Cardiac fibroblast (primary cell): ENCODE measurements at places on chromosomes 1 and 21.

- DNase-seq = no peak
Measured at GRCh38 chr1:19884312-19884711, 2.1 kb downstream of the OTUD3 start.

DNA sequence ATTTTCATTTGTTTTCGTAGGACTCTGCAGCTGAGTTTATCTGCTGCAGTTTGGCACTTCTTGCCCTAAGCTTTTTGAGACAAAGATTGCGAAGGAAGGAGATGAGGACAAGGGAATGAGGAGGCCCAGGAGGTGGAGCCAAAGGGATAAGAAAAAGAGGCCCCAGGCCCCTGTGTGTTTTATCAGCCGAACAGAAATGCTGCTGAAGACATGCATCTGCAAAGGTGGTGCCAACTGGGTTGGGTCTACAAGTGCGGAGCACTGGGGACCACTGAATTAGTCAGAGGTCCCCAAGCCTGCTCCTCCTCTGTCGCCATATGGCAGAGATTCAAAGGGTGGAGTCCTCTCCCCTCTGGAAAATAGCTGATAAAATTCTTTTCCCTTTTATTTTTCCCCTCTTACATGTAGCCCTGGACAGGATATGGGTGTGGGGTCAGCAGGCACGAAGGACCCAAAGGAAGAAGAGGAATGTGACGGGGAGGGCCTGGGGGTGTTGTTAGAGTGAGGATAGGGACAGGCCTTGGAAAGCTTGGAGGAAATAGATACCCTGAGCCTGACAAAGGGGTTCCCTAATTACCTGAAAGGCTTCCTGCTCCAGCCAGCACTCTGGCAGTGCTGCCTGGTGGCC lies 2.7 kb downstream of the CD34 start:
- no peak for DNase-seq

DNA sequence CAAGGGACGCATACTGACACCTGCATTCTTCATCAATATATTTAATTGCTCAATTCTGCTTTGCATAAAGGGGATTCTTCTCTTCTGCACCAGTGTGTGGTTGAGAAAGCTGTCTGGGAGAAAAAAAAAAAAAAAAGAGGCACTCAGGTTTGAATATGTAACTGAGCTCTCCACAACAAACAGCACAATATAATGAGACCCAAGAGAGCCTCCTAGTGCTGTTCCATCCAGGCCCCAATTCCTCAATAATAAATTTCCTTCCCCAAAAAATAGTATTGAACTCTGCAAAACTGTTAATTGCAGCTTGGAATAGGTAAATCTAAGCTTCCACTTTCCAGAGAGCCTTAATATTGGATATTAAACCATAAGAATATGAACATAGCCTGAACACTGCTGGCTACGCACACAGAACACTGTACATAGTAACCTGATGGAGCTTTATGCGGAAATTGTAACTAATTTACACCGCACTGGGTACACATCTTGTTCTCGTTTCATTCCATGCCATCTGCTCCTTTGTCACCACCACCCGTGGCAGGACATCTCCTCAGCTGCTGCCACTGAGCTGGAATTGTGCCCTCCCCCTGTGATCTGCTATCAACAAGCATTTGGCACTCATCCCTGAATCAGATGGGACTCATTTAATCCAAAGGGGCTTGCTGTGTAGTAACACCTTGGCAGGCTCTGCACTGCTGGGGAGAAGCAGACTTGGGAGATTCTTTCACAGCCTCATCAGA lies 272.0 kb downstream of the HHIPL2 start:
- DNase-seq = no peak

DNA sequence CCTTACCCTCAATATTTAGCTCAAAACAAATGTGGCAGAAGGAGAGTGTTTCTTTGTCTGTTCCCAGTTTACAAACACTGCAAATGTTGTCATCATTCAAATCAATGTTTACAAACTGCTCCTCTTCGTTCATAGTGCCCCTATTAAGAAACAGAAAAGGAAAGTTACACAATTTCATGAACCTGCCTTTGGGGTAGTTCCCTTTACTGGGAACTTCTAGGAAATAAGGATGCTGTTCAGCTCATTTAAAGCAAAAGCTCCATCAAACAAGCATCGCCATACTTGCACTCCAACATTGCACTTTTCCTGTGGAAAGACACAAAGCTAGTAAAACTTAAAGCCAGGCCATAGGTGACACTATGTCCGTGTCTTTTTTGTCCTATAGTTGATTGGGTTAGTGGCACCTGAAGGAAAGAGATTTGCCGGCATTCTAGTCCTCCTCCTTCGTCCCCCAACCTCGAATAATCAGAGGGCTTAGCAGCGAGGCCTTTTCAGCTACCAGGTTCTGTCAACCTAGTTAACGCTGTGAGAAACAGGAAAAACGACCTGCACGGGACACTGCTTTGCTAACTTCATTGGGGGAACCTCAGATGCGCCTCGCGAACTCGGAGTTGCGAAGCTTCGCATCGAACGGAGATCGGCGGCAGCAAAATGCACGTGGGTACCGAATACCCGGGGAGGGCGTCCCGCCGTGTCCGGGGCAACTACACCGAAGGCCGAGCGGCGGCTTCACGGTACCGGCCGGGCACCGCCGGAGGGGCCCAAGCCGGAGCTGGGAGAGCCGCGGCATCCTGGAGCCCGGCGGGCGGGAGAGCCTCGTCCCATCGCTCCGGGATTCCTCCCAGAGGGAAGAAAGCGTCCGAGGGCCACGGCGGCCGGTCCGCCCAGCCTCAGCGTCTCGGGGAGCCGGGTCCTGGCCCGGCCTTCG lies 706 bp downstream of the C21orf91 start:
- DNase-seq = peak; percentile 42

DNA sequence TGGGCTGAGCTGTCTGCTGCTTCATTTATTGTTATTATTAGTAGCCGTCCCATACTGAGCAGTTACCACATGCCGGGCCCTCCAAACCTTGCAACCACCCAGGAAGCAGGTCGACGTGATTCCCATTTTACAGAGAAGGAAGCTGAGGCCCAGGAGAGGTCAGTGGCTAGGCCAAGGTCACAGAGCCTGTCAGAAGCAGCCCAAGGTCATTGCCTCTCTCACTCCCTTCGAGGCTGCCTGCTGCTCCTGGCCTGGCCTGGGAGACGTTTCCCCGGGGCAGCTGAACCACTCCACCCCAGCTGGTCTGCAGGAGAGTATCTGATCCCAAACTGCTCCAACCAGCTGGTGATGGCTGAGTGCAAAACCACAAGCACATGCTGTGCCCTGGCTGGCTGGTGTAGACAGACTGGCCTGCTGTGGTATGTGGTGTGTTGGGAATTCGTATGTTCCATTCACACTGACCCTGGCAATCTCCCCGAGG lies 6.5 kb downstream of the PADI4 start:
- no peak for DNase-seq

- DNase-seq = no peak
Measured at GRCh38 chr1:12519693-12520364, 98.2 kb downstream of the DHRS3 start.

DNA sequence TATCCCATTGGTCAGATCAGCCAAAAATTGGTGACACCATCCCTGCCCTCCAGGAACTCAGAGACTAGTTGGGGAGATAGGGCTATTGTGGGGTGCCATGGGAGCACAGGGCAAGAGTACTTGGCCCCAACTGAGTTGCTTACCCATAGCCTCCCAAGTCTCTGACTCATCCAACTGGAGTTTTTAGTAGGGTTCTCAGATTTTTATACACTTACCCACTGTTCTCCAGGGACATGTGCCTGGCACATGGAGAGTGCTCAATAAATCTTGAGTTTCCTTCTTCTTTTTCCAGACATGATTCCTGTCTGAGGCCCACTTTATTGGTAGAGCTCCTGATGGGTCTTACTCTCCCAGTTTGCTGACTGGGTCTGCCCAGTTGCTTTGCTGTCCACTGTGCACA lies 56.7 kb downstream of the OVGP1 start:
- no peak for DNase-seq

- peak; percentile 63 for DNase-seq
Measured at GRCh38 chr1:234617986-234618736, 8.2 kb upstream of the IRF2BP2 start.

GRCh38 chr1:9191231-9191630 lies 43.3 kb upstream of the H6PD start:
- DNase-seq = no peak

DNA sequence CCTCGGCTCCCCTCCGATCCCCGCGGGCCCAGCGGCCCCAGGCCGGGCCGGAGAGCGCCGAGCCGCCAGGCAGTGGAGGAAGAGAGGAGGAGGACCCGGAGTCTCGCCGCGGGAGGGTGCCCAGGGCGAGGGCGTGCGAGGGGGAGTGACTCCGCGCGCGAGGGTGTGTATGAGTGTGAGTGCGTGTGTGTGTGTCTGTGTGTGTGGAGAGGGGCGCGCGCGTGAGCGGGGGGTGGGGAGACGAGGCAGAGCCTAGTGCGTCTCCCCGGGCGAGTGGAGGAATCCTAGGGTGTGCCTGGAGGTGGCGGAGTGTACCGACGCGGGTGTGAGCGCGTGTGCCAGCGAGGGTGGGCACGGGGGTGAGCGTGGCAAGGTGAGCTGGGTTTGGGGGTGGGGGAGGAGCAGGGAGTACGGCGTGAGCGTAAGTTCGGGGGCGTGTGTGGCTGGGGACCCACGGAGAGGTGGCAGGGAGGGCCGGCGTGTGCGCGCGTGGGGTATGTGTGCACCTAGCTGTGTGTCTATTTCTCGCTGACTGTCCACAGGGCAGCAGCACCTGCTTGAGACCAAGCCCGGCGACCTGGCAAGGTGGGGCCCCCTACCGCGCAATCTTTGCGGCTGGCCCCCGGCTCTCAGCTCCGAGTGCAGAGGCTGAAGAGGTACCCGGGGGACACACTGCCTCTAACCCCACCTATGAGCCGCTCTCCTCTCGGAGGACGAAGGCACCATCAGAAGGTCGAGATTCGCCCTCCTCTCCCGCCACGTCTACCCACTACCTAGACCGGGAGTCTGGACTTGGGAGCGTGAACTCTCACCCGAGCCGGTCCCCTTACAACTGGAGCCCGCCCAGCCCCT lies 784 bp upstream of the KCND3 start:
- DNase-seq = peak; percentile 10

- DNase-seq = peak; percentile 14
Measured at GRCh38 chr1:113101588-113101987, 28.6 kb downstream of the LRIG2 start.

DNA sequence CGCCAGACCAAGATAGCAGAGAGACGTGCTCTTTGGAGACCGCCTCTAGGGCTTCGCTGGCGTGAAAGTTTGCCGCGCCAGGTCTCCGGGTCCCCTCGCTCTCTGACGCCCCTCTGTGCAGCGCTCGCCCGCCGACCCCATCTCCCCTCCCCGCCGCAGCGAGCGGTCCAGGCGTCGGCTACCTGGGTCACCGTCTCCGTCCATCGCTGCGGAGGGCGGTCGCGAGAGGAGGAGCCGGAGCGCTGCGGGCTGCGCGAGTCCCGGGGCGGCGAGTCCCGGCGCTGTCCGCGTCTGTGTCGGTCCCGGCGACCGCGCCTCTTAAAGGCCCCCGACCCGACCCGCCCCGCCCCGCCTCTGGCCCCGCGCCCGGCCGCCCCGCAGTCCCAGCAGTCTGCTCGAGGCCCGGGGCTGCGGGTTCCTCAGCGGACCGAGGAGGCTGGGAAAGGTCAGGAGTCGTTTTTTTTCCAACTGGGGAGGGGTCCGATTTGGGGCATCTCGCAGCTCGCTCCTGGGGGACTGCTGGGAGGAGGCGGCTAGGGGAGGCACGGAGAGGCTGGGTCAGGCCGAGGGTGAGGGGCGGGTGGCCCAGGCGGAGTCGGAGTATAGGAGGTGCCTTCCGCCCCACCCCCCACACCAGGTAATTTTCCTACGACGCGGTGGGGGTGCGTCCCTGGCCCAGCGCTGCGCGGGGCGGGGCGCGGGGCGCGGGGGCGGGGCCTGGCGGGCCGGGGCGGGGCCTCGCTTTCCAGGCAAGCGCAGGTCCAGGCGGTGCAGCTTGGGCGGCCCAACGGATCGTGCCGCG lies at the start of the genes FBXO2 and FBXO44:
FBXO2 (minus strand) TSS at position 293 of the 802 bp plus-strand sequence; CDS start at position 204, 89 bp downstream.
FBXO44 (plus strand) TSS at position 741 of the 802 bp plus-strand sequence. CDS start 959 bp downstream, outside the sequence.
- DNase-seq = no peak

DNA sequence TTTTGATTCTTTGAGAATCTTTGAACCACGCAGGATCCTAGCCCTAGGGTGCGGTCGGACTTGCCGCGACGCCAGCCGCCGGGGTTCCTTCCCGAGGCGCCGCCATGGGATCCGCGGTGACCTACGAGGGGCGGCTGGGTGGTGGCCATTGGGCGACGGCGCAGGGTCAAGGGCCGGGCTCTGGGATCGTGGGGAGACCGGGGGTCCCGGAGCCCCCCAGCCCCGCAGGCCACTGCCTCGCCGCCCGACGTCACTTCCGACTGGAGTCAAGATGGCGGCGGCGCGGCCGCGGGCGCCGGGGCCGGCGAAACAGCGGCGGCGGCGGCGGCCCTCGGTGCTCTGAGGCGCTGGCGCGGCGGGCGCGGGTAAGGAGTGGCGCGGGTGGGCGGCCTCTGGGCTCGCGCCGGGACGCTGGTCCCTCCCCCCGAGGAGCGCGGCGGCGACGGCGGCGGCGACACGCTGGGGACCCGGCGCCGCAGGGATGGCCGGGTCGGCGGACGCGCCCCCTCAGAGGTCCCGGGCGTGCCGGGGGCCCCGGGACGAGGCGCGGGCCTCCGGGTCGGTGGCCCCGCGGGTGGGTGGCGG lies at the start of gene PRDM2:
PRDM2 (plus strand) TSS at position 253 of the 585 bp plus-strand sequence. CDS start 15,418 bp downstream, outside the sequence.
- DNase-seq = peak; percentile 40

GRCh38 chr21:25518491-25518911 lies 88.8 kb downstream of the MRPL39 start:
- DNase-seq = no peak

DNA sequence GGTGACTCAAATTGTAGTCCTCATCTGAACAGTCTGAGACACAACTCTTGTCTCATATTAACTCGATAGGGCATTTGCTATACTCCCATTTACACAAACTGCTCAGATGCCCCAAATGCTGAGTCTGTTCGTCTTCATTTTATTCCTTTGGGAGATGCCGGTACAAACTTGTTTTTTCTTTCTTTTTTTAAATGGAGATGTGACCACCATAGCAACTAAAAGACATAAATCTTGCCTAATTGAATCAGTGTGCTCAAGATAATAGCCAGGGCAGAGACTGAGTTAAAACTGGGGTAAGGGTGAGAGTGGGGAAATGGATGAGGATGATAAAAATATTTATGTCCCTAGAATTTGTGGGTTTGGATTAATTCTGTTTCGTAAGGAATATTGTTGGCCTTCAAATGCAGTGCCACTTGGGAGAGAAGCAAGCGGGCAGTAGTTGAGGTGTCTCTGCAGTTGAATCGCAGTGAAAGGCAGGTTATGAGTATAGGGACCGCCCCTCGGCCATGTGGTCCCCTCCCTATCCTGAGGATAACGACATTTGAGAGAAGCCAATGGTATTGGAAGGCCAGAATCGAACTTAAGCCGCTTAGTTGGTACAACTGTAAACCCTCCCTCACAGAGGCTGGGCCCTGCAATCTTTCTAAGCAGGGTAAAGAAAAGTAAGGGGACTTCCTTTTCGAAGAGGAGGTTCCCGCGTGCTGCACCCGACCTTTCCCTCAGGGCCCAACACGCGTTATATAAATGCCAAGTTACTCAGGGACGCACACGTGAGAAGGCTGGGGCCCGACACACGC lies 859 bp upstream of the LRRC8B start:
- DNase-seq = peak; percentile 36

- DNase-seq = no peak
Measured at GRCh38 chr1:155040358-155041093, 6.9 kb downstream of the DCST1 start.
